ENCODE measurements at places on chromosomes 5 and 9.

- DNase-seq: peak; percentile 34
Observed at GRCh38 chr9:25964239-25964638, 286.0 kb upstream of the TUSC1 start.

GRCh38 chr9:37466037-37466709 lies 923 bp upstream of the ZBTB5 start:
- DNase-seq: peak; percentile 84

- no peak for DNase-seq
Observed at GRCh38 chr5:73306078-73306719, 133.2 kb downstream of the TMEM174 start.

DNA sequence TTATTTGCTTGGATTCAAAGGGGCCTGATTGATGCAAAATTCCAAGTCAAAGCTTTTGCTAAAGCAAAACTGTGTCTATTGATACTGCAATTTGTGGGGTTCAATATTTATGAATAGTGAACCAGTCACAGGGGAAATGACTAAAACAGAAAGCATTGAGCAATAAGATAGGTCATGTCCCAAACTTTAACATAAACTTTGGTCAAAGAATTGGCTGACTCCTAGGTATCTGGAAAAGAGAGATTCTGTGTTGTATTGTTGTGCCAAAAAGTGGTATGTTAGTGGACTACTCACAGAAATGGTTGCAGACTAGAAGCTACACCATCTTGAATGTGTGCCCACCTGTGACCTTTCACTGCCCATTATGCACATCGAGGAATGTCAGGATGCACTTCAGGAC lies 585.5 kb upstream of the RGMB start:
- DNase-seq: no peak

GRCh38 chr5:148436029-148436428 lies 52.3 kb downstream of the FBXO38 start:
- DNase-seq: no peak

DNA sequence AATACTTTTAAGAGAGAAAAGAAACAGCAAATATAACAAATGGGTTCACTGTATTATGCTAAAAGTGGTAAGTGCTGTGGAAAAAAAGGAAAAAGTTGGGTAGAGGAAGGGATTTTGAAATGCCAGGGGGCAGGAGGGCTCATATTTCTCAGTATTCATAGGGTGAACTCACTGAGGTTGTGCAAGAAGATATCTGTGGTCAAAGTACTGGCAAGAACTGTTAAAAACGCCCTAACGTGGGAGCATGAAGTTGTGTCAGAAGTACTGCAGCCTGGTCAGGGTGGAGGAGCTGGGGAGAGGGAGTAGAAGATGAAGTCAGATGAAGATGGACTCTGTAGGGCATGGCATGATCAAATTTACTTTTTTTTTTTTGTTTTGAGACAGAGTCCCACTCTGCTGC lies 31.2 kb upstream of the SLC28A3 start:
- DNase-seq: no peak

DNA sequence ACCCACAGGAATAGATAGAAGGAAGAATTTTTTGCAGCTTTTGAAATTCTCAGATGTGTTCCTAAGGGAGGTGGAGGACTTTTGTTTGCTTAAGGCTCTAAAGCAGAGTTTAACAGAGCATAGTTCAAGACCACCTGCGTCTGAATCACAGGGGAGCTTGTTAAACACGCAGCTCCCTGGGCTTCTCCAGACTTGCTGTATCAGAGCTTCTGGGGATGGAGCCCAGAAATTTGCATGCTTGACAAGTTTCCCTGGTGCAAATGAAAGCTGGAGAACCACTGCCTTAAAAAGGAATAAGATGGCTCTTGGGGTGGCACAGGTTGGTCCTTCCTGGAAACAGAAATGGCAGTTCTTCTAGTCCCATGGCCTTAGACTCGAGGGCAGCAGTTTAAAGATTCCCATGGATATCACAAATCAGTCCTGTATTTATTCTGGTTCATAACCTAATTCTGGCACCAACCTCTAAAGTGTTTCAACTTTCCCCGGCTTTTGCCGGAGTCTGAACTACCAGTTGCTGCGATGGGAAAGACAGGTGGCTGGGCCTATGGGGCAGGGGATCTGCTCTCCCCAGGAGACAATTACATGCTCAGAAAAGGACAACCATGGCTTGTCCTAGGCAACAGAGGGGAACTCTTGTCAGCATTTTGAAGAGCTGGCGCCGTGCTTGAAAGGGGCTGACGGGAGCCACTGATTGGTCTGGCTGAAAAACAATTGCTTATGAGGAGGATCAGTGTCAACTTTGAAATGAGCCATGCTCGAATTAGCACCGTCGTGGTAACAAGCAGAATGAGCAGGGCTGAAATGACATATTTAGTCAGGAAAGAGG lies 599.6 kb downstream of the CCDC171 start:
- DNase-seq: peak; percentile 68

DNA sequence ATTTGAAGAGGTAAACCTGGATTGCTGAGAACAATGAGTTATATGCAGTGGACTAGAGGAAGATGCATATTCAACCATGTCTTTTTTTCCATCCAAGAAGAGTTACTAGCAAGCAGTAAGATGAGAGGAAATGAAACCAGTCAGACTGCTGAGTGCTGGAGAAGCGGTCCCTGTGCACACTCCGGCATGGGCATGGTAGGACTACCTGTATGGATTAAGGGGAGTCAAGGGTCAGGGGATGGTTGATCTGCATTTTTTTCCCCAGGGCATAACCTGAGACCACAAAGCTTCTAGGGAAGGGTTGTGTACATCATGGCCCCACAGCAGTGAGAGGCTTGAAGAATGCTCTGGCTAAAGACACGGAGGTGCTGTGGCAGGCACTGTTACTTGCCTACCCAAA lies 76.6 kb upstream of the ZNF169 start:
- DNase-seq: no peak

- peak; percentile 0 for DNase-seq
Observed at GRCh38 chr5:115313052-115313451, 16.6 kb upstream of the CCDC112 start.

GRCh38 chr5:135697251-135697958 lies 118.6 kb upstream of the CXCL14 start:
- DNase-seq: no peak

- no peak for DNase-seq
Observed at GRCh38 chr9:93156475-93157008, 22.5 kb upstream of the NINJ1 start.

- DNase-seq: no peak
Observed at GRCh38 chr5:147430628-147431027, 79.2 kb downstream of the DPYSL3 start.

DNA sequence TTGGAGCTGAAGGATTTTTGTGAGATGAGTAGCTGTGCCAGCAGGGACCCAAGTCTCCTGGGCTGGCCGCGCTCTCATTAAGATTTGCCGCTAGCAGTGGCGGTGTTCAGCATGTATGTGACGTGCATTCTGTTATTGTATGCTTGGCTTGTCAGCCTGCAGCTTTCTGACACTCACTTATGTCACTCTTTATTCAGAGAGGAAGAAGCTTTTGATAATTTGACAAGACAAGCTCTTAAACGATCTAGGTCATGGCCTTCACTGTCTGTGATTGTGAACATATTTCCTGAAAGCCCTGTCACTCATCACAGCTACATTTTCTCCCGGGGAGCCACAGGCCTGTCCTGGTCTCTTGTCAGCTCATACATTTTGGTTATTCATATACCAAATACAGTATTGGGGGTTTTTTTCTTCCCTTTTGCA lies 98.2 kb upstream of the GRHPR start:
- DNase-seq: no peak

- no peak for DNase-seq
Observed at GRCh38 chr9:14870090-14870489, 40.1 kb downstream of the FREM1 start.

DNA sequence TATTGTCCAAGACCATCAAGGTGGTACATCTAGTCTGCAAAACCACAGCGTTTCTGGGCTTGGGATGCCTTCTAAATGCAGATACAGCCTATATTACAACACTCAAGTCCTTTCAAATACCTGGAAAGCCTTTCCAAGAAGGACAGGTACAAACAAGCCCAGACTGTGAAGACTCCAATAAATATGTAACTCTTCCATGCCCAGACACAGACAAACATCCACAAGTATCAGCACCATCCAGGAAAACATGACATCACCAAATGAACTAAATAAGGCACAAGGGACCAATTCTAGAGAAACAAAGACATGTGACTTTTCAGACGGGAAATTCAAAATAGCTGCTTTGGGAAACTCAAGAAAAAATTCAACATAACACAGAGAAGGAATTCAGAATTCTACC lies 152.7 kb upstream of the POC5 start:
- DNase-seq: no peak

GRCh38 chr5:54332720-54333119 lies 22.3 kb upstream of the ARL15 start:
- DNase-seq: no peak

- DNase-seq: no peak
Observed at GRCh38 chr5:179974946-179975712, 67.4 kb upstream of the TBC1D9B start.

DNA sequence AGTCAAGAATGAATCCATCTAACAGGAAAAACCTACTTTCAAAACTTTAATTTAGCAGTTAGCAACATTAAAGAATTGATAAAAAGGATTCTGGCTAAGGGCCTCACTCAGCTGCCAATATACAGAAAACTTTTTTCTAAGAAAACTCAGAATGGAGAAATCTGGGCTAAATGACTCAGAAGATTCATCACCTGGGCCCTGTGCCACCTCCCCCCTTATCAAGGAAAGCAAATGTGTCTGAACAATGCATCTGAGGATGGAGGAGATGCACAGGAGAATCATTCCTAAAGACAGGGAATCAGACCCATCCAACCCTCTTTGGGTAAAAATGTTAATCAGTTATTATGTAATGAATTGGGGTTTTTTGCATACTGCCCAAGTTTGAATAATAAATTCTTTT lies 592.0 kb upstream of the DMAC1 start:
- no peak for DNase-seq

- no peak for DNase-seq
Observed at GRCh38 chr5:16713386-16713928, 96.7 kb upstream of the RETREG1 start.

DNA sequence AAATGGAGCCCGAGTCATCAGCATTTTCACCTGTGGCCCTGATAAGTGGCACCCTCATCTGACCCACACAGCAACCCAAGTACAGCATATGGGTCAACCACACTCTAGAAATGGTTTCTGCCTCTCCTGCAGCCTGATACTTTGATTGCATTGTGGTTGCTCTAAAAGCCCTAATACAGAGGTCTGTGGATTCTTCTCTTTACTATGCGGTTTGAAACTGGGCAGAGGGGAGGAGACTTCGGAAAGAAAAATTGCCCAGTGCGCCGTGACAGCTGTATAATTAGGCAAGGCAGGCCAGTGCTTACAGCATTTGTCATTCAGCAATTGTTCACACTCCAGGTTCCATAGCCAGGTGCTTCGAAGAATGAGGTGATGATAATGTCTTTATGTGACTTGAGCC lies 361.0 kb downstream of the NFIB start:
- DNase-seq: peak; percentile 70

DNA sequence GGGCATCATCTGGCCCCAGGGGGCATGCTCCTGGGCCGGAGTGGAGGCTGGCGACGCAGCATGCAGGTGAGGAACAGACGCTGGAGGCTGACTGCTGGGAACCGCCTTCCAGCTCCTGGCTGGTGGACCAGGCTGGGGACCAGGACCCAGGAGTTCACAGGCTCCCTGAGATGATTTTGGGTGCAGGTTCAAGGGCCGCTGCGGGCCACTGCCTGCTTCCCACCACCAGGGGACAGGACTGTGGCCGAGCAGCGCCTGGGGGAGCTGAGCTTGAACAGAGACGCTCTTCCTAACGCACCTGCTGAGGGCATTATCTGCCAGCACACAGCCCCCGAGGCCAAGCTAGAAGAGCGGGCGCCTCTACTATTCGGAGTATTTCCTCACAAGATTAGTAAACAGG lies 132.1 kb upstream of the RAPGEF1 start:
- no peak for DNase-seq

- no peak for DNase-seq
Observed at GRCh38 chr9:3676766-3677165, 151.0 kb upstream of the RFX3 start.

GRCh38 chr5:24525414-24525813 lies 119.4 kb downstream of the CDH10 start:
- DNase-seq: no peak

- no peak for DNase-seq
Observed at GRCh38 chr9:106421772-106422171, 441.2 kb upstream of the ZNF462 start.

GRCh38 chr5:131381777-131382176 lies 117.9 kb downstream of the CDC42SE2 start:
- DNase-seq: no peak

DNA sequence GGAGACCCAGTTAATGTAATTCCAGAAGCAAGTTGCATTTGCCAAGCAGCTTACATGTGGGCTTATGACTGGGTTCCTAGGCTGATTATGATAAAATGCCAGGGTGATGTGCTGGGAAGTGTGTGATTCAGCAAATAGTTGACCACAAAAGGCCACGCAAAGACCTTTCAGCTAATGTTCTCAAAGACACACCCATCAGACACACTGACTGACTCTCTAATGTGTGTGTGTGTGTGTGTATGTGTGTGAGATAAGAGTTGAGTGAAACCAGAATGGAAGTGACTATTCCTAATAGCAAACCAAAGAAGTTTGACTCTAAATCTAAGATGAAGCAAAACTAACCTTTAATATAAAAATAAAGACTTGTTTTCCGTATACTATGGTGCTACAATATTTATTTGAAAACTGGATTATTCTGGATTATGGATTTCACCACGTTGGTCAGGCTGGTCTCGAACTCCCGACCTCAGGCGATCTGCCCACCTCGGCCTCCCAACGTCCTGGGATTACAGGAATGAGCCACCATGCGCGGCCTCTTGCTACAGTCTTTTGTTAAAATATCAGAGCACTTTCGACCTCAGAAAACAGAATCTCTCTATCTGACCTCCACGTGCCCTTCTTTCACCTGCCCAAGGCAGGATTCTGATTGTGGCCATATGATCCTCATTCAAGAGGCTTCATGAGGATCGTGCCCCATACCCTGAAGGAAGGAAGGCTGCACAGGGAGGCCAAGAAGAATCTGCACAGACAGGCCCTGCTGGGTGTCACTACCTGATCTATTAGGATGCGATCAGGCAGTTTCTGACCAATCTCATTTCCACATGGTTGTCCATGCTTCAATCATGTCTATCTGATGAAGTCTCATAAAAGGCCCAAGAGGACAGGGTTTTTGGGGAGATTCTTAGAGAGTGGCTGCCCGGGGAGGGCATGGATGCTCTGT lies 75.6 kb downstream of the USP20 start:
- DNase-seq: no peak

DNA sequence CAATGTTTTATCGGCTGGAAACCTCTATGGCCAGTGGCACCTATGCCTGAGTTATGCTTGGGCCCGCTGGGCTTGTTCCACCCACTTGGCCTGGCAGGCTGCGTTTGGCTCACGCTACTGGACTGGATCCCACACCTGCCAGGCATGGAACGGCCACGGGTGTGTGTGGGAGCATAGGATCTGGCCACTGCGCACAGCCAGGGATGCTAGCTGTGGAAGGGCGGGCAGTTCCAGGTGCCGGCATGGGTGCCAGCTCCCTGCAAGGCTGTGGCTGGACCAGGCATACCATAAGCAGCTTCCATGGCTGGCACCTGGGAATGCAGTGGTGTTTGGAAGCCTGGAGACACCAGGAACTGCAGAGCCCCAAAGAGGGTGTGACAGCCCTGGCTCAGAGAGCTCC lies 1063.9 kb upstream of the ACO1 start:
- no peak for DNase-seq
